NCI-H460 (cell line): ENCODE measurements at places on chromosomes 5 and 9. TPM values are rescaled to one million over a fixed set of nuclear protein-coding genes. Genes with fewer than 3 reads are reported as not detected.

DNA sequence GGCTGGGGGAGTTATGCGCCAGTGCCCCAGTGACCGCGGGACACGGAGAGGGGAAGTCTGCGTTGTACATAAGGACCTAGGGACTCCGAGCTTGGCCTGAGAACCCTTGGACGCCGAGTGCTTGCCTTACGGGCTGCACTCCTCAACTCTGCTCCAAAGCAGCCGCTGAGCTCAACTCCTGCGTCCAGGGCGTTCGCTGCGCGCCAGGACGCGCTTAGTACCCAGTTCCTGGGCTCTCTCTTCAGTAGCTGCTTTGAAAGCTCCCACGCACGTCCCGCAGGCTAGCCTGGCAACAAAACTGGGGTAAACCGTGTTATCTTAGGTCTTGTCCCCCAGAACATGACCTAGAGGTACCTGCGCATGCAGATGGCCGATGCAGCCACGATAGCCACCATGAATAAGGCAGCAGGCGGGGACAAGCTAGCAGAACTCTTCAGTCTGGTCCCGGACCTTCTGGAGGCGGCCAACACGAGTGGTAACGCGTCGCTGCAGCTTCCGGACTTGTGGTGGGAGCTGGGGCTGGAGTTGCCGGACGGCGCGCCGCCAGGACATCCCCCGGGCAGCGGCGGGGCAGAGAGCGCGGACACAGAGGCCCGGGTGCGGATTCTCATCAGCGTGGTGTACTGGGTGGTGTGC, at the start of gene RXFP3:
TSS of gene RXFP3 (plus strand) at position 6 of the 636 bp plus-strand sequence. CDS start at position 361, 355 bp downstream.
- DNase-seq: no peak

DNA sequence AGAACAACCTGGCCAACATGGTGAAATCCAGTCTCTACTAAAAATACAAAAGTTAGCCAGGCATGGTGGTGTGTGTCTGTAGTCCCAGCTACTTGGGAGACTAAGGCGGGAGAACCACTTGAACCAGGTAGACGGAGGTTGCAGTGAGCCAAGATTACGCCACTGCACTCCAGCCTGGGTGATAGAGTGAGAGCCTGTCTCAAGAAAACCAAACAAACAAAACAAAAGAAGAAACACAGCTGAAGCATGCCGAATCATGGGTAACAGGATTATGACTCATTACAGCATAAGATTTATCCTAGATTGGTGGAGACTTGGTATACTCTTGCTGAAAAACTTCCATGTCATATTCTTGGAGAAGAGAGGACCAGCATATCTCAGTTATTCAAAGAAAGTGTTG, 236.7 kb upstream of the CCNH start:
- DNase-seq: no peak

DNA sequence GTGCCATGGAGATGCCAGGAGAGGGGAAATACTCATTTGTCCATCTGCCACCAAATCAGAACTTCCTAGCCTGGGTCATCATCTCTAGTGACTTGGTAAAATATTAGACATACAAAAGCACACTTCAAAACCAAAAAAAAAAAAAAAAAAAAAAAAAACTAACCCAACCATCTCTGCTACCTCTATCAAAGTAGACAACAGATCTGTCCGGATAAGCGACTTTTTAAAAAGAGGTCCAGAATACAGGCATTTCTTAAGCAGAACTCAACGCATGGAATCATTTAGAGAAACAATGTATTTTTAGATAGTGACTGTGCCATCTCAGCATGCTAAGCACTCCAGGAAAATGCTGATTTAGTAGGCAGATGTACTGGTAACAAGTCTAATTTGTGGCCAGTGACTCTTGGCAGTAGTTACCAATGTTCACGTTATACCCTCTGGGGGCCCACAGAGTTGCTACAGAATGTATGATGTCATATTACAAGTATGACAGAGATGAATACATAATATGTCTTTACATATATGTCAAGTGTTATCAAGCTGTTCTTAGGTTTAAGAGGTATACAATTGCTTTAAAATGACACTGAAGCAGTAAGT, 107.8 kb downstream of the SMIM23 start:
- DNase-seq: no peak

GRCh38 chr5:90783460-90784333, 225.1 kb downstream of the ADGRV1 start:
- peak; percentile 67 for DNase-seq

DNA sequence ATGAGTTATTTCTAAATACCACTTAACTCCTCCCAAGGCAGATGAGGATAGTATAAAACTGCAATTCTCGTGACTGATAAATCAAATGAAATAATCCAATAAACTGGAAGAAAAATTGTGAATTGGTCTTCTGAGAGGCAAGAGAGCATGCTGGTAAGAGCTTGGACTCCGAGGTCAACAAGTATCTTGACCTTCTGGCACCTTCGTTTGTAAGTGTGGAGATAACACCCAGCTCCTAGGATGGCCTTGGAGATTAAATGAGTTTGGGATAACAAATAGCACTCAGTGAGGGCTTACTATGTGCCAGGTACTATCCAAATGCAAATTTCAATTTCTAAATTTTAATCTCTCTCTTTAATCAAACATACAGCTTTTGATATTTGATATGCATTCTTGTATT, 866.3 kb upstream of the WWC1 start:
- DNase-seq: no peak

- DNase-seq: no peak
Measured at GRCh38 chr5:60248901-60249300, 355.4 kb upstream of the PDE4D start.

DNA sequence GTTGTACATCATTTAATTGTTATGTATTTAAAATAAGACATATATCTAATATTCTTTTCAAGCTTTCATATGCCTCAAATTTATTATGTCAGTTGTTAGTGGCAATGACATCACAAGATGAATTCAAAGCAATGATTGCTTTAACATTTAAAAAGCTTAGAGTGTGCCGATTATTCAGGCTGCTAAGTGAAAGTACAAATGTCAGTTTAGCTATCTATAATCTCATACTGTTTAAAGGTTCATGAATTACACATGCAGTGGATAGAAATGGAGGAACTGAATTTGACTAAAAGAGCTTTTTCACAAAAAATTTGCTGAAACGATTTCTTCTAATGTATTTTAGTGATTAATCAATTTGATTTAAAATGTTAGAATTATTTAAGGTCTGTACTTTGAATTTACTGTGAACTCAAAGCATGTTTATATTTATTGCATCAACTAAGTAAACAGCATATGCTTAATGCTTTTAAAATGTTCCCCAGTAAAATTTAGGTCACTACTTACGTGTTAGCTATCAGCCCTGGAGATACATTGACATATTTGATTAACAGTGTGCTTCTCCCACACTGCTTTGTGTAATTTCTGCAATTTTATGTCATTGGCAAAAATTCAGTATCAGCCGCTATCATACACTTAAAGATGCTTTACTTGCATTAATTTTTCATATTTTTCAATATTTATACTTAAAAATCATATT, 334.9 kb downstream of the PARP8 start:
- no peak for DNase-seq

DNA sequence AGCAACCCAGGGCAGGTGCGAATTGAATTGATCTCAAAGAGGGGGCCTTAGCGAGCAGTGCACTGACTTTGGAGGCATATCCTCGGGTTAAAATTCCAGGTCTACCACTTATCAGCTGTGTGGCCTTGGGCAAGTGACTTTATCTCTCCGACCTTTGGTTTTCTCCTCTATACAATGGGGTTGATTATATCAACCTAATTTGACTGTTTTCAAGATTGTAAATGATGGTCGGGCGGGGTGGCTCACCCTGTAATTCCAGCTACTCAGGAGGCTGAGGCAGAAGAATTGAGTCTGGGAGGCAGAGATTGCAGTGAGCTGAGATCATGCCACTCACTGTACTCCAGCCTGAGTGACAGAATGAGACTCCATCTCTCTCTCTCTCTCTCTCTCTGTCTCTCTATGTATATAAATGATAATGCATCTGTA, 18.7 kb downstream of the SPRY4 start:
- DNase-seq: no peak

DNA sequence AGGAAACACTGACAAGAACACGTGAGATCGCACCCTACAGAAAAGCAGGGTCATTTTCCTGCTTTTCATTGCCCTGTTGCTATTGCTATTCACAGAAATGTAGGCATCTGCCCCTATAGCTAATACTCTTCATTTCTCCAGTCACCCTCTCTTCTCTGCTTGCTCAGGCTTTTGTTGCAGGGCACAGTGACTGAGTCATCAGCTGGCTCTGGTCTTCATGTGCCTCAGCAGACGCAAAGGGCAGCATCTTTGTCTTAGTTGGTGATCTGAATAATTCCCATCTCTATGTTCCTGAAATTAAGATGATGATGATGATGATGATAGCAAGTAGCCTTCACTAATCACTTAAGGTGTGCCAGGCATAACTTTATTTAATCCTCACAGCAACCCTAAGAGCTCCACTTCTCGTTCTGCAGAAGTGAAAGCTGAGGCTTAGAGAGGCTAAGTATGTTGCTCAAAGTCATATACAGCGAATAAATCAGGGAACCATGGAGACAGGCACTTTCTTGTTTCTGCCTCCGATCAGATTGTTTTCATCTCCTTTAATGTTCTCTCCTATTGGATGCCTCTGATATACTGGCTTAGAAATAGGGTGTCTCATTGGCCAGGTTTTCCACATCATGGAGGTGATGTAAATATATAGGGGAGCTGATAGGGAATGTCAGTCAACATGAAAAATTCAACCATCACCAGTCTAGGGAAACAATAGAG, 133.0 kb upstream of the STK32A start:
- no peak for DNase-seq

DNA sequence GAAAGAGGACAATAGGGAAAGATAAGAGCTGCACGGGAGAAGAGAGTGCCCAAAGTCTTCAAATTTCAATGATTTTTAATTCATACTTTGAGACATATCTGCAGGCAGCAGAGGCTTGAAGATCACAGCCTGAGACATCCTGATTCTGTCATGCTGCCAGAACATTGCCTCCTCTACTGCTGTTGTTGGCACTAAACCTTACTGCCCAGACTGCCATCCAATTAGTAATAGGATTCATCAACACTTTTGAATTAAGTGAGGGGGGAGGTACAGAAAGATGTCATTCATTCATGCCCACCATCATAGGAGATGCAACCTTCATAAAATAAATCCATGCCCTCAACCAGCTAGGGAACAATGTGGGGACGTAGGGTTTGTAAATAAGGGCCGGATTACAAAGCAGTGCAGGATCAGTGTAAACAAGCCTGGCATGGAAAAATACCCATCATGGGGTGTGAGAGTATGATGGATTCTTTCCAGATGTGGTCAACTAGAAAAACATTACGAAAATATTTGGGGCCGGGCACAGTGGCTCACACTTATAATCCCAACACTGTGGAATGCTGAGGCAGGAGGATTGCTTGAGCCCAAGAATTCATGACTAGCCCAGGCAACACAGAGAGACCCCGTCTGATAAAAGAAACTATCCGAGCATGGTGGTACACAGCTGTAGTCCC, 122.1 kb upstream of the DAPK1 start:
- no peak for DNase-seq

DNA sequence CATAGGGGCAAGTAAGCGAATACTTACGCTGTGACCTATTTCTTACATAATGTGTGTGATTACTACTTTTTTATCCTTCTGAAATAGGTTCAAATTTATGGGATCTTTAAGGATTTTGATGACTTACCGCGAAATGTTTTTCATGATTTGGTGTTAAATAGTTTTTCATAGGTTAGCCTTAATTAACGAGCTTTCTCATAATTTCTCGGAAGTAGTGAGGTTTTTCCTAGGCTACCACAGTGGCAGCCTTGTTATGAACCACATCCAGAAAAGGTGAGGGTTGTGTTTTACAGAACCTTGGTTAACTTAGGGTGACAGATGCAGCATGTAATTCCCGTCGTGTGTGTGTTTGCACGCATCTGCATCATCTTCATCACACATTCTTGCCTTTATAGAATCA, 1.3 kb downstream of the SH3GL2 start:
- DNase-seq: no peak

GRCh38 chr5:30398423-30398822, 795.1 kb upstream of the CDH6 start:
- no peak for DNase-seq

GRCh38 chr9:89319015-89319905, 960 bp downstream of the SECISBP2 start:
- DNase-seq: no peak

GRCh38 chr5:148702019-148702596, 47.8 kb upstream of the HTR4 start:
- DNase-seq: no peak

- no peak for DNase-seq
Measured at GRCh38 chr9:98225015-98225442, 30.4 kb downstream of the TBC1D2 start.

DNA sequence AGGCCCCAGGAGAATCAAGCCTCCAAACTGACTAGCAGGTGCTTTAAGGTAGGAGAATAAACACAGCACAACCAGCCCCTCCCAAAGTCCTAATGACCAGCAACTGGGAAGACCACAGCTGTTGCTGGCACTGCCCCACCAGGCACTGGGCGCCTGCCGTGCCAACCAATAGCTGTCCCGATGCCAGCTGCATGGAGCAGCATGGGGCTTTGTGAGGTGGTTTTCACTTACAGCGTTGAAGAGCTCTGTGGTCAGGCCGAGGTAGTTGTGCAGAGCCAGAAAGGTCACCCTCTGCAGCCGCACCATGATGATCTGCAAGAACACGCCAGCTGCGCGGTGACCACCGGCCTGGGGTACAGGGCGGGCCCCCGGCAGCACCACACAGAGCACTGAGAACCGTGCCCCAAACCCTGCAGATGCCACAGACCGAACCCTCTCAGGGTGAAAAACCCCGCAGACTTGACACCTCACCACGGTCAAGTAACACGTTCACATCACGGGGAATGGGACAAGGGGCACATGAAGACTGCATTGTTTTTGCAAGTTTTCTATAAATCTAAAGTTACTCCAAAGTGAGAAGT, 28.7 kb downstream of the PNPLA7 start:
- no peak for DNase-seq

GRCh38 chr5:111259636-111260035, 35.5 kb downstream of the CAMK4 start:
- DNase-seq: no peak

DNA sequence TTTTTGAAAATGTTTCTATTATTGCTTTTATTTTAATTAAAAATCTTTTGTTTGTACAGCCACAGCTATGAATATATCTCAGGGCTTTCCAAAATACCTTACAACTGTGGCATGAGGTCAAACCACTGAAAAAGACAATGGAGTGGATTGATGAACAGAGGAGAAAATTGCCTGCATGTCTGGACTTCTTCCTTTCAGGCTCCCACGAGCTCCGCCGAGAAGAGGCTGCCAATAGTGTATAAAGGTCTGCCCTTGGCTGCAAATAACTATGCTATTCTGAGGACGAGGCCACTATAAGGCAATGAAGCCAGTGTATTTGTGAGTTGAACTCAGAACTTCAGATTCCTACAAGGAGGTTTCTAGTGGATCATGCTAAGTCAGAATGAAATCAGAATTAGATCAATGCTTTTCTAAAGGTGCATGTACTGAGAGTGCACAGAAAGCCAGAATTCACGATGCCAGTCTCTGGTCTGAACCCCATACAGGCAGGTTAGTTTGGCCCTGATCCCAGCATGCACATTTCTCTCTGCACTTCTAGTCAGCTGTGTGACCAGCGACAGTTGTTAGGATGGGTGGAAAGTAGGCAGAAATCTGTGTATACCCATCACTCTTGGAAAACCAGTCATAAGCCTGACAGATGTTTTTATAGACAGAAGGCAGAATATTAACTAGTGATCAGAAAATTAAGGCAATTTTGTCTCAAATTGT, 42.7 kb upstream of the PLPP1 start:
- no peak for DNase-seq

GRCh38 chr5:154356020-154356655, 89.7 kb upstream of the SAP30L start:
- no peak for DNase-seq

RAD1 gene
- 38.0 and 38.1 TPM in 2 replicates for total RNA-seq

C5orf58 gene
- total RNA-seq: not detected in 2 replicates

TRIM7 gene
- 46.8 and 54.3 TPM in 2 replicates for total RNA-seq

C9orf50 gene
- total RNA-seq: 0.20 TPM in 1 of 2 replicates, not detected in the other
